ENCODE measurements at places on chromosomes 3 and 15.
A peak's percentile ranks its signal among the peaks of the same experiment; 100 is the strongest.

DNA sequence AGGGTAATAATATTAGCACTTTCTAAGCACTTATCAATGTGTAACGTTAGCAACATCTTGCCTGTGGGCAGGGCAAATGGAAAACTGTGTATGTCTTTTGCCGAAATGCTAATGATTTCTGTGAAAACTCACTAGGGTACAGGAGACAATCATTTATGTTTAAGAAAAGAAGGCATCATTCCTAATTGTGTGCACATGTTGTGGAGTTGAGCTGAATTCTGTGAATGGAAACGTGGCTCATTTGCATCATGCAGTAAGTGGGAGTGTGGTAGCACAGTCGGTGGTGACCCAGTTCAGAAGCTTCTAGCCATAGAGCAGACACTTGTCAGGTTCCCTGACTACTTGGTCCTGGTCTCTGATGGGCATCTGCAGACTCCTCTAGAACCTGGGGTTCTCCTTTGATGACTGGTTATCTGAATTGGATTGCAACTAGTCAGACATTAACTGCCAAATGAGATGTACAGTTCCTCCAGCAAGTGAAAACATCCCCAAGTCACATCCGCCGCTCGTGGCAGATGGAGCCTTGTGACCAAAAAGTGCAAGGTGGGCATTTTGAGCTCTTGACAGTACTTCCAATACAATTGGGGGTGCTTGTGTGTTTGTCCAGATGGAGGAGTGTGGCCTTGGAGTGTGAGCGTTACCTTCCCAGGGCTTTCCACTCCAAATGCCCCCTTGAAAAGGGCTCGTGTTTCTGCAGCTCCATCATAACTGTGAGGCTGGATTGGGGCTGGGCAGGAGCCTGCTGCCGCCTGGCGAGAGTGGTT lies 21.5 kb downstream of the MRPS25 start:
- DNase-seq: no peak

DNA sequence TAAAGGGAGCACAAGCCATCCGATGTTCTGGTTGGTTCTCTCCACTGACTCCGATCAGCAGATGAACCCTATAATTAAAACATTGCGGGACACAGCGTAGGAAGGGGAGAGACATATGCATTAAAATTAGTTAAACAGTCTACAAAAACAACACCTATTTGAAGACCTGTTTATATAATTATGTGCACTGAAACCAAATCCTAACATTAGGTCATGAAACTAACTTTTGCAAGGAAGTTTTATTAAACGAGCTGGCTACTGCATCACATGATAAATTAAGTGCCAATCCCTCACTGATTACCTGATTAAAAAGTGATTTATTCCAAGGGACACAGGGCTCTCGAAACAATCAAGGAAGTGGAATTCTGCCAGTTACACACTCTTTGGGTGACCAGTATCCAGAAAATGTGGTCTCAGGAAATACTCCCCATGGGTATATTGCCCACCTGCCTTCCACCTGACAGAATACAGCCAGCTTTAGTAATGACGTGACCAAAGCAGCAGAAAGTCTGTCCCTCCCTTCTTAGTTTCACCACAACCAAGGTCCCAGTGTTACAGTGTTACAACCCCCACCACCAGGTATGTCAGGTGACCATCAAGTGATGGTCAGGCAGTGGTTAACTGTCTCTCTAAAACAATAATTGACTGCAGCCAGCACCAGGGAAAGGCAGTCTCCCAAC lies 69.5 kb downstream of the HERC1 start:
- DNase-seq: no peak

- DNase-seq: no peak
These were observed 73.4 kb downstream of the CRYBG3 start for GRCh38 chr3:97895216-97895615.

- DNase-seq: no peak
These were observed 399.2 kb upstream of the CNTN4 start for GRCh38 chr3:1699361-1699920.

DNA sequence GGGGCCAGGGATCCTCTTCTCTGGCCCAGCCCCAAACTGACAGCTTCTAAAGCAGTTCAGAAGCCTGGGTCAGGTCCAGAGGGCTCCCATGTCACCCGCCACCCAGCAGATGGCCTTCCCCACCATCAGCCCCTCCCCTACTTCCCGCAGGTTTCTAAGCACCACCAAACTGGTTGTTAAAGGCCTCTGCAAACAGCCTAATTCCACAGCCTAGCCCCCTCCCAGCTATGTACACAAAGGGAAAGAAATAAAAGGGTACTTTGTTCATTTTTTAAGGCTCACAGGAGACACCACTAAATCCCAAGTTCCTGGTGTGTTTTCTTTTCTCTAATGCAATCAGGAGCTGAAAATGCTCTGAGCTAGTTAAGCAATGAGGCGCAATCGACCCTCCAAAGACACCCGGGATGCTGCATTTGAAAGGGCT lies 30.6 kb downstream of the PLCH1 start:
- no peak for DNase-seq

- no peak for DNase-seq
These were observed 305.0 kb downstream of the NLGN1 start for GRCh38 chr3:173702561-173702960.

DNA sequence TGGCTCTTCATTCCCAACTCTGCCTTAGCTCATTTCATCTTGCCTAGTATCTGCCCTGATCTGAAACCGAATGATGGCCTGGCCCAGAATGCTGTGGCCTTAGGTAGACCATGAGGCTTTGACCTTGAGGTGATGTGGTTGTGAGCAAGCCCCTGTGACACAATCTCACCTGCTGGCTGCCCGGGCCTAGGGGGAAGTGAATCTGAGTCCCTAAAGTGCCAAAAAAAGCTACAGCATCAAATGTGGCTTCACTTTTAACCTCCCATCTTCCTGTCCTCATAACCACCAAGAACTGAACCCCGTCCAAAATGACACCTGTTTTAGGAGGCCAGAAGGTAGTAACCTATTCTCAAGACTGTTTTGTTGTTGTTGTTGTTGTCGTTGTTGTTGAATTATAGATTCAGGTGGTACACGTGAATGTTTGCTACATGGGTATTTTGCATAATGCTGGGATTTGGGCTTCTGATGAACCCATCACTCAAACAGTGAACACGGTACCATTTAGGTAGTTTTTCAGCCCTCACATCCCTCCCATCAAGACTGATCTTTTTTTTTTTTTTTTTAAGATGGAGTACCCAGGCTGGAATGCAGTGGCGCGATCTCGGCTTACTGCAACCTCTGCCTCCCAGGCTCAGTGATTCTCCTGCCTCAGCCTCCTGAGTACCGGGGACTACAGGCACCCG lies 54.6 kb downstream of the MCCC1 start:
- DNase-seq: no peak

GRCh38 chr15:69398491-69398891 lies 15.7 kb upstream of the KIF23 start:
- DNase-seq: no peak

GRCh38 chr3:140204271-140204984 lies 269.4 kb downstream of the CLSTN2 start:
- no peak for DNase-seq

GRCh38 chr3:121491683-121492320 lies 54.0 kb downstream of the POLQ start:
- DNase-seq: no peak

GRCh38 chr3:47310391-47310790 lies 27.6 kb downstream of the KLHL18 start:
- no peak for DNase-seq

DNA sequence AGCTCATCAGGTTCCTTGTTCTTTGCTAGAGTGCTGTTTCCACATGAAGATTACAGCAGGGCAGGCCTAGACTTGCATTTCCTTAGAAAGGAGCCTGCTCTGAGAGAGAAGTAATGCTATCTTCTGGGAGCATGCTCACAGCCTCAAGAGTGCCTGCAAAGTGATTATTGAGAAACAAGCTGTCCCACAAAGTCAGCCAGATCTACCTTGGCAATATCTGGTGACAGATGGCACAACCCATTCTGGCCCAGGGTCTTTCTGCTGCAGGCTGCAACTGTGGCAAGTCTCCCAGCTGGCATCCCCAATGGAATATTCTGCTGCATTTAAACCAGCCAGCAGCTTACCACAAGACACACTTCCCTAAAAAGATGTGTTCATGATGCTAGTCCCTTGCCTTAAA lies 29.3 kb downstream of the MTMR10 start:
- DNase-seq: no peak

DNA sequence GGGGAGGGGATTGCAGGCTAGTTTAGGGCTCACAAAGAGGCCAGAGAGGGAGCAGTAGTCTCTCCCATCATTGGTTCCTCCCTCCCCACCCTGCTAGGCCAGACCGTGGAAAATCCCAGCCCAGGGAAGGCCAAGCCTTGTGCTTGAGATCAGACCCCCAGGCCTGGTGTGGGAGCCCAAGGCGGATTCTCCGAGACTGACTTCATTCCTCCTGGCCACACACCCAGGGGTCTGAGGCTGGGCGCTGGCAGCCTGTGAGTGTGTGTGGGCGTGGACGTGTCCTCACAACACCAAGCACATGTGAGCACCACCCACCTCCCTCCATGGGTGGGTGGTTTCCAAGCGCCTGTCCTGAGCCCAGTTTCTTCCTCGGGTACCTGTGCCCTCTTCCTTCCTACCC lies 4.1 kb downstream of the LOXL1 start:
- no peak for DNase-seq

- no peak for DNase-seq
These were observed 30.8 kb upstream of the MAP3K13 start for GRCh38 chr3:185332026-185332735.

GRCh38 chr3:36166477-36166876 lies 213.8 kb upstream of the STAC start:
- DNase-seq: no peak

DNA sequence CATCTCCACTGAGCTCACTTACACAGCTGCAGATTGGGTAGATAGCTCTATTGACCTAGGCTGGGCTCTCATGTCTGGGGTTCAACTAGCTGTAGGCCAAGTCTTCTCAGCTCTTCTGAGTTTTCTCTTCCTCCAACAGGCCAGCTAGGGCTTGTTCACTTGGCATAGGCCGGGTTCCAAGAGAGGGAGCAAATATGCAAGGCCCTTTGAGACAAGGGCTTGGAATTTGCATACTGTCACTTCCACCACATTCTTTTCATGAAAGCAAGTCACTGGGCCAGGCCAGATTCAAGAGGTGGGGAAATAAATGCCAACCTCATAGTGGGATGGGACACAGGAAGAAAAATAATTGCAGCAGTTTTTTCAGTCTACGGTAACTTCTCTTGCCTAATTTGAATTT lies 25.2 kb downstream of the PIGB start:
- DNase-seq: no peak

DNA sequence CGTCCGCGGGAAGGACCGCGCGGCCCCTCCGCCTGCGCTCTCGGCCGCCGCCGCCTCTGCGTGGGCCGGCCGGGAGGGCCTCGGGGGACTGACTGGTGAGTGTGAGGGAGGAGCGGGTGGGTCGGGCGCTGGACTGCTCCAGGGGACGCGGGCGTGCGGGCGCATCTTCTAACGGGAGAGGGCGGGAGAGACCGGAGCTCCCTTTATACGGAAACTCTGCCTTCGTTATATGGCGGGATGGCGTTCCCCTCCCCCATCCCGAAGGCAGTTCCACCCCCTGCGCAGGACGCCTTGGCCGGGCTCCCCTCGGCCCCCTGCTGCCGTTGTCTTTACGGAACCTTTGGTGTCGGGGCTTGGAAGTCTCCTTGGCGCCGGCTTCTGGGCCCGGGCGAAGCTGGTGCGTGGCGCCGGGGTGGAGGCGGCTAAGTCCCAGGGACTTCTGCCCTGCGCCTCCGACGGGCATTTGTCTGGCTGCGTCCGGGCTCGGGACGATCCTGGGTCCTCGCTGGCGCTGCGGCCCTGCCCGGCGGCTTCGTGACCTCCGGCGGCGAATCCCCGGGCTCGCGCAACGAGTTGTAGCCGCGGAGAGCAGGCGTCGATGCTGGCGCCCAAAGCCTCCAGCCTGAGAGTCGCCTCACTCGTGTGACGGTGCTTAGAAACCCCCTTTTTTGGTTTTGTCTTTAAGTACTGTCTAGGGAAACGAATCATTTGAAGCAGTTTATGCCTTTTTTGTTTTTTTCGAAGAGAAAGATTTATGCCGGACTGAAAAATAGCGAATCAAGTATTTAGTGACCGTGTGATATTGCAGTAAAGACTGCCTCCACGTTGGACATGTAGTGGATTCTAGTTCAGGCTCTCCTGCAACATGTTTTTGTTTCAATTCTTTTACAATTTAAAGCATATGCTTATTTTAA lies 623 bp downstream of the ZNF639 start:
- DNase-seq: peak; percentile 46

DNA sequence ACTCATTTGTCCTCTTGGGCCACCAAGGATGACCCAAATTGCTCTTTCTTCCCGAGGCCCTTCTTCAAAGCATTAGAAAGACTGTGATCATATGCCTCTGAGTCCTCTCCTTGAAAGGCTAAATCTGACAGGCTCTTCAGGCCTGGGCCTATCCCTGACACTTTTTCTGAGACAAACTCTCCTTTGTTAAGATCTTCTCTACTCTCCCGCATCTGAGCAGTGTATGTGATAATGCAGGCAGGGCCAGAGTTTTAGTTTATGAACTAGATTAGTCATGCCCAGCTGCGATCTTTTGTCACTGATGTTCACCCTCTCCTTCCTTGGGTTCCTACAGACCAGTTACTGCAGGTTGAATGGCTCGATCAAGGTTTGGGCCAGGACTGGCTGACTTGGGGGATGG lies 39.2 kb downstream of the MASP1 start:
- no peak for DNase-seq

GRCh38 chr3:10706740-10707399 lies 109.2 kb upstream of the SLC6A11 start:
- no peak for DNase-seq

- no peak for DNase-seq
These were observed 28.0 kb downstream of the FAM3D start for GRCh38 chr3:58638591-58638990.

- no peak for DNase-seq
These were observed 230.1 kb upstream of the UBE2E1 start for GRCh38 chr3:23575697-23576096.

DNA sequence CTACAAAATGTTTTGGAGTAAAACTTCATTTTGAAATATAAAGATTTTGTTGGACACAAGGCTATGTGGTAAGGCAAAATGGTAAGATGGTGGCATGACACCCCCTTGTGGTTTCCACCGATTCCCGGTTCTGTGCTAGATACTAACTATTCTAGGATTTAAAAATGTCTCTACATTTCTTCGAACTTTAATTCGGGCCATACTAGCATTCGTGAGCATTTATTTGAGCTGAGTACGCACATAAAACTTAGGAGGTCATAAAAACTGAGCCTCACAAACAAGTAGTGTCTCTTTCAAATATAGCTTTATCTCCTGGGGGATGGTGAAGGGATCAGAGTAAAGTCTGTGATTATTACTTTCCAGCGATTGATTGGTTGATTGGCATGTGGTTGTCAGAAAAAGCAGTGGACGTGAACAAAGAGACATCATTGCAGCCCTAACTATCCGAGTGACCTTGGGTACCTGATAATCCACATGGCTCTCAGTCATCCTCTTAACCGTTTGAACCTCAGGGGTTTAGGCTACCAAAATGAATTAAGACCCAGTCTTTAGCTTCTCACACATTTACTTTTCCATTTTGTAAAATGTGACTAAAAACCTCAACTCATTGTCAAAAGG lies 1.1 kb upstream of the ZNF639 start:
- DNase-seq: no peak

DNA sequence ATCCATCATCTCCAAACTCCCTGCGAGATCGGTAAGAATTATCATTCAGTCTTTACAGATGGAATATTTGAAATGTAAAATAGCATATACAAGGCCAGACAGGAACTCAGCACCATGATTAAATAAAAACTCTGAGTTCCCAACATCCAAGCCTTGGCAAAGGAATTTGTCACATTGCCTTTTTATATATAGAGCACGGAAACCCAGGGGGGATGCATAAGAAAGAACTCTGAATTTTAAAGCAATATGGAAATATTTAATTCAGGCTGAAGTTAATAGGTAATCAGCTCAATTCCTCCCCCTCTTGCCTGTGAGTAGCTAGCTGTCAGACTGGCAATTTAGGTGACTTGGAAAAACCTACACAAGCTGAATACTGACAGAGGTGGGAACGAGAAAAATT lies 217.9 kb upstream of the KCNMB2 start:
- no peak for DNase-seq
